Fibroblast of villous mesenchyme (primary cell): ENCODE measurements at places on chromosomes 5 and 9.

DNA sequence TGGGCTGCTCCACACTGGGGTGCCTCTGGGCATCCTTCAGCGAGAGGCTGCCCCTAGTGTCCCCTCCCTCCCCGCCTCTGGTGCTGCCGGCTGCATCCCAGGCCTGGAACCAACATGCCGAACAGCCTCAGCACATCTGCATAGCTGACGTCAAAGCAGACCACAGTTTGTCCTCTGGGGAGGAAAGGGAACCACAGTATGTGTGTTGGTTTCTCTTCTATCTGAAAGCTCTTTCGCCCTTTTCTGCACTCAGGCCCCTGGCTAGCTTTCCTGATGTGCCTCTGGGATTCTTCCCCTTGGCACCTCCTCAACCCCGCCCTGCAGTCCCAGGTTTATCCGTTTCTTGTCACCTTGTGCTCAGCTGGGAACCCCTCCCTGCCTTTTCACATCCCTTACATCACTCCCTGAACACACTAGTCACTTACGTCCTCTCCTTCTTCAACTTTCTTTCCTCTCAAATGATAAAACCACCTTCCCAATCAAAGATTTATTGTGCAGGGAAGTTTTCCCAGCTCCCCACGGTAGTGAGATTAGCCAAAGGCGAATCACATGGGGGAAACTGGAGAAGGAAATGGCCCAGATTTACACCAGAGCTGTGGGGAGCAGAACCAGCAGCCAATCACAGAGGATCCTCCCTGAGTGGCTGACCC lies 35.5 kb upstream of the B4GALT1 start:
- DNase-seq, result peak; percentile 90

DNA sequence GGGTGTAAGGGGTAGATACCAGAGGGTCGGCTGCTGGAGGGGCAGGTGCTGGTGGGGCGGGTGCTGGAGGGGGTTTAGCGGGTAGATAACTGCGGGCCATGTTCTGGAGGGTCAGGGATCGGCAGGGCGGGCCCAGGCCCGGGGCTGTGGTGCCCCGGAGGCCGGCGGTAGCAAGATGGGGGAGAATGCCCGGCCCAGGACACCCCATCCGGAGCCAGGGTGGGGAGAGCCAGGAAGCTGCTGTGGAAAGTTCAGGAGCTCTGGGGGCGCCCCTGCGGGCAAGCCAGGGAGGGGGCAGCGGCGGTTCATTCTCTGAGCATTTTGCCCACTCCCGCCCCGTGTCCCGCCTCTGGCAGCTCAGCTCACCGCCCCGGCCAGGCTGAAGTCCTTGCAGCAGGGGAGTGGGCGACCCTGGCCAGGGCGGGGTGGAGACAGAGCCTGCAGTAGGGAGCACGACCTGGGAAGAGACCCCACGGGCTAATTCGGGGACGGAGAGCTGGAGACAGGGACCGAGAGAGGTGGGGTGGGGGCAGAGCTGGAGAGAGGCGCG lies 538 bp downstream of the PRRT1B start:
- no peak for DNase-seq

GRCh38 chr9:95815133-95815532 lies 60.4 kb upstream of the ERCC6L2 start:
- DNase-seq, result peak; percentile 90

- no peak for DNase-seq
These were observed 17.5 kb upstream of the PPARGC1B start for GRCh38 chr5:149712439-149713147.

- DNase-seq, result no peak
These were observed 17.8 kb downstream of the NUDT2 start for GRCh38 chr9:34346873-34347799.

DNA sequence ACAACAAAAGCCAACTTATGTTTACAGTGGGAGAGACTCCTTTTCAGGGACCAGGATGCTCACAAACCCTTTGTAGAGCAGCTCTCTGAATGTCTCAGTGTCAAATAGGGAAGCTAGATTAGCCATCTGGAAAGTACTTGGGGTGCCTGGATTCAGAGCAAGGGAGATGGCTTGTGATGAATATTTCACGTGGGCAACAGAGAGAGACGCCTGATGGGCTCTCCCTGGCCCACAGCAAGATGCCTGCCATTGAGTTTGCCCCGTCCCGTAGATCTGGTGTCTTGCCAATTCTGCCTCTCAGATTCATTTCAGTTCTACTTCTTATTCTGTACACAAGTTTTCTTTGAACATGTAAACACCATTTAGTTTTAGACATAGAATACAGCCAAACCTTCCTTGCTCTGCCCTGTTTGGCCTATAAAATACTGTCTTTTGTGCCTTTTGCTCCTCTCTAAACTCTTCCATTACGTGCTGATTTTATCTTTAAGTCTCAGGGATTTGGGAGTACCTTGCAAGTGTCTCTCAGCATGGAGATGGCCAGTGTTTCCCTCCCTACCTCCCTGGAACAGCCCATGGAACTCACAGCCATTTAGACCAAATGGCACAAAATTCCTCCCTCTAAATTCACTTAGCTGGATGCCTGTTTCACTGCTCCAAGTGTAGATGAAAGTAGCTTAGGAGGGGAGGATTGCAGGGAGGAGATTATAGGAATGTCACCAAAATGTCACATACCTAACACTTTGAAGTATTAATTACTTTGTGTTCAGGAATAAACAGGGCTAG lies 234.3 kb downstream of the SAXO1 start:
- DNase-seq, result no peak

DNA sequence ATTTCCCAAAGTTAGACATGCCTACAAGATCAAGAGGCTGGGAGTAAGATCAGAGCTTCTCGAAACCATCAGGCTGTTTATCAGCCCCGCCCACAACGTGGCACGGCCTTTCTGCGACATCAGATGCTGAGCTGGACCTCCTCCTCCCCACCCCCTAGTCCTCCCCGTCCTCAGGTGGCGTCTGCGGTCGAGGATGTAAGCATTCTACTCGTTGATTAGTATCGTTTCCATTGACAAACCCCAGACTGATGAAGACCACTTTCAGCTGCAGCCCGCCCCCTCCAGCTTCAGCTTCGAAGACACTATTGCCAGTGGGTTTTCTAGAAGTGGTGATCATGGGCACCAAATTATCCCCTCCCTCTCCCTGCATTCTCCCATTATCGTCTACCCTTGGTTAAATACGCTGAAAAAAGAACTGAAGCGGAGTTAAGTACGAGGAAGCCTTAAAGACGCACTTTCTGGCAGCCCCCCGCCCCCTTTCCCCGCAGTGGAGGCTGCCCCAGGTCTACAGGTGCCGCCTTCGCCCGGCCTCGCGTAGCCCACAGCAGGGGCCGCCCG lies 1.1 kb downstream of the PPIC start:
- DNase-seq, result peak; percentile 28

GRCh38 chr5:124952079-124952478 lies 205.6 kb upstream of the ZNF608 start:
- peak; percentile 63 for DNase-seq

DNA sequence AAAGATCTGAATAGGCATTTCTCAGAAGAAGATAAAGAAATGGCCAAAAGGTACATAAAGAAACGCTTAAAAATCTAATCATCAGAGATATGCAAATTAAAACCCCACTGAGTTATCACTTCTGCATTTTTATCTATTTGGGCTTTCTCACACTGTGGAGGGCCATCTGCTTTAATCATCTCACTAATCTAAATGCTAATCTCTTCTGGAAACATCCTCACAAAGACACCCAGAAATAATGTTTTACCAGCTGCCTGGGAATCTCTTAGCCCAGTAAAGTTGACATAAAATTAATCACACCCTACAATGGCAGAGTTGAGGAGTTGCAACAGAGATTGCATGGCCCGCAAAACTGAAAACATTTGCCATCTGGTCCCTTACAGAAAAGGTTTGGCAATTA lies 407.9 kb upstream of the CYLC2 start:
- DNase-seq, result no peak

GRCh38 chr5:58844395-58844794 lies 261.5 kb downstream of the RAB3C start:
- no peak for DNase-seq

DNA sequence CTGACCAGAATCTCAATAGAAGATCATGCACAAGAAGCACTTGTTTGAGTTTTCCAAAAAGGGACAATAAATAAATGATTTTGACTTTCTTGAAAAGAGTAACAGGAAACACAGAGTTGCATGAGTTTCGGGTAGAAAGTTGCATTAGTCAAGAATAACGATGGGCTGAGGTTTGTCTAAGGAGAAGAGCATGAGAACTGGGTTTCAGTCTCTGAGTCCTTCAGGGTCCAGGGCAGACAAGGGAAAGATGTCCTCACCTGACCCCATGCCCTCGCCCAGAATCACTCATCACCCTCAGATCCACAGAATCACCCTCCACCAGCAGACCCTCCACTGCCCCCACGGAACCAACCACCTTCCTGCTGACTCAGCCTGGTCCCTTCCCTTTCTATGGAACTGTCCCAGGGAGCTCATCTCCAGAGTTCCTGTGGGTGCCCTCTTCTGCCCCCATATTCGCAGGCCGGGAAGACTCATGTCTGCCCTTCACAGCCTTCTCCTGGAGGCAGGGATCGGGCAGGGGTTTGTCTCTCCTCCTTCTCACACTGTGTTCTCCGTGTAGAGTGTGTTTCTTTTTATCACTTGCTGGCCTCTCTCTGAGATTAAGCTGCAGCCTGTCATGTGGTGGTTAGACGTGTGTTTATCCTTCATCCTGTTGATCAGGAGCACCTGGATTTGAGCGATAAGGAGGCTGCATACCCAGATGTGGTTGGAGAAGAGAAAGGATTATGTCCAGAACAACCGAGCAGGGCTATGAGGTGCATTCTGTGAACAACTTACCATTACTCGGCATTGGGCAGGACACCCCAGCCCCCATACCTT lies 442.6 kb downstream of the MAT2B start:
- peak; percentile 35 for DNase-seq

- DNase-seq, result no peak
These were observed 128.6 kb downstream of the NNT start for GRCh38 chr5:43731573-43731972.

GRCh38 chr5:134540747-134541733 lies 15.6 kb downstream of the JADE2 start:
- no peak for DNase-seq

DNA sequence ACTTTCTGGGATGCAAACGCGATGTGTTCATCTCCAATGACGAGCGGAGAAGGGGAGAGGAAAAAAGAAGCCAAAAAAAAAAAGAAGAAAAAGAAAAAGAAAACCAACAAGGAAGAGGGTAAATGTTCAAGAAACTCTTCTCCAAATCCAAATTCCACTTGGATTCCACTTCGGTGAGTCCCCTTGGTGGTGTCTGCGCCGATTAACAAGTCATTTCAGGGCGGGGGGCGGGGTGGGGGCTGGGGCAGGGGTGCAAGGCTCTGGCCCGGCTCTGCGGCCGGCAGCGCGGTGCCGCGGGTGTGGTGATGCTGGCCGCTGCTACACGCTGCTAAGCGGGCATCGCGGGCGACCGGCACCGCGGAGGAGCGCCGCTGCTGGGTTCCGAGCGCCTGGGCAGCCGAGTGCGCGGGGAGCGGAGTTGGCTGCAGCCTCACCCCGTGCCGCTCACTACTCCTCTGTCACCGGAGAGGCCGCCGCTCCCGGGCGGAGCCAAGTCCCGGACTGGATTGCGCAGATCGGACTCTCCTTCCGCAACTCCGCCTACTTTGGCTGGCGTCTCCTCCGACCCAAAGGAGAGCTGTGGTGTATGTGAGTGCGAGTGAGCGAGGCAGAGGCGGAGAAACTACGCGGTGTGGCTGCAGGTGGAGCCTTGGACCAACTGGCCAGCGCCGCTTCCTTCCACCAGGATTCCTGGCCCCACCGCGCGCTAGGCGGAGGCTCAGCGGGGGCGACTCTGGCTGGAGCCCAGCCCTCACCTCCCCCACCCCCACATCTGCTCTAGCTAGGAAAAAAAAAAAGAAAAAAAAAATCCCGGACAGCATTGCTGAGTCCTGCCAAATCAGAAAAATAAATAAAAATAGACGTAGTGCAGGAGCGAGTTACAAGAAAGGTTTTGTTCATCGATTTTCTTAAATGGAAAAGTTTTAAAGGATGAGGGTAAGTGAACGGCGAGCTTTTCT lies at the start of gene SEMA6A:
SEMA6A (minus strand) TSS at position 457 of the 959 bp plus-strand sequence. CDS start 69,879 bp downstream, outside the sequence.
- DNase-seq, result peak; percentile 80

- no peak for DNase-seq
These were observed 153.4 kb downstream of the OLFM1 start for GRCh38 chr9:135240871-135241311.

GRCh38 chr5:119136666-119137318 lies 65.9 kb downstream of the DMXL1 start:
- no peak for DNase-seq

DNA sequence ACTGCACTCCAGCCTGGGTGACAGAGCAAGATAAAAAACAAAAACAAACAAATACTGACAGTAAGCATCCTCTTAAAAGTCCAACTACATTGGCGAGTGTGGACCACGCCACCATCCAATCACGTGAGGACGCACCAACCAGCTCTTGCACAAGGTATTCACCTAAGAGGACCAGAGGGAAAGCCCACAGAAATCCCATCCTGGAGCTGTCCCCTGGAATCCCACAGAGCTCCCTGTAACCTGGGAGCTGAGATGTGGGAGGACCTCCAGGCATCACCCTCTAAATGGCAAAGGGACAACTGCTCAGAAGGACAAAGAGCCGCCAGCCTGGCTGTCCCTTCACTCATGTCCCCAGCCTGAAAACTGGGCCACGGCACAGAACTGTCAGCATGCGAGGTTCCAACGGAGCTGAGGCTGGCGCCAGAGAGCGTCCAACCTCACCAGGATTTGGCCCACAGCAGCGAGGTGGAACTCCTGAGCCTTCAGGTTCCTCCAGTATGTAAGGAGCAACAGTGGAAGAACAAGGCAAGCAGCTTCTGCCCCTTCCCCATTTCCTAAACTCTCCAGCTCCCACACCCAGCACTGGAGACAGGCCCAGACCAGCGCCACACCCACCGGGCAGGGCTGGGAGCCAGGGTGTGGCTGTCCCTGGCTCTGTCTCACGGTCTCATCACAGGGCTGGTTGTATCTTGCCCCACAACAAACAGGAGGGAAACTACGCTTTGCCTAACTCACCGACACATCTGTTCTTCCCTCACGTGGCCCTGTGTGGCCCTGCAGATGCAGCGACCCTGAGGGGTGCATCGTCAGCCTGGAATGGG lies 15.2 kb downstream of the IPPK start:
- DNase-seq, result no peak

GRCh38 chr5:168353216-168353957 lies 61.9 kb downstream of the WWC1 start:
- DNase-seq, result no peak

GRCh38 chr5:6525910-6526309 lies 77.3 kb downstream of the UBE2QL1 start:
- peak; percentile 10 for DNase-seq

GRCh38 chr9:128627906-128628305 lies 28.7 kb downstream of the DYNC2I2 start:
- no peak for DNase-seq

- DNase-seq, result peak; percentile 19
These were observed 36.6 kb downstream of the SEMA4D start for GRCh38 chr9:89461265-89461664.

- peak; percentile 84 for DNase-seq
These were observed 70.7 kb upstream of the RNF38 start for GRCh38 chr9:36470643-36471290.

GRCh38 chr5:35354751-35355150 lies 124.5 kb upstream of the PRLR start:
- peak; percentile 84 for DNase-seq

GRCh38 chr5:34970552-34970951 lies 41.2 kb downstream of the DNAJC21 start:
- DNase-seq, result no peak
